ENCODE measurements at places on chromosomes 11 and 22.

GRCh38 chr11:18468961-18469360, 13.3 kb downstream of the LDHAL6A start:
- DNase-seq, result no peak

GRCh38 chr11:75429902-75430713, 2.9 kb downstream of the KLHL35 start:
- DNase-seq, result peak; percentile 56

DNA sequence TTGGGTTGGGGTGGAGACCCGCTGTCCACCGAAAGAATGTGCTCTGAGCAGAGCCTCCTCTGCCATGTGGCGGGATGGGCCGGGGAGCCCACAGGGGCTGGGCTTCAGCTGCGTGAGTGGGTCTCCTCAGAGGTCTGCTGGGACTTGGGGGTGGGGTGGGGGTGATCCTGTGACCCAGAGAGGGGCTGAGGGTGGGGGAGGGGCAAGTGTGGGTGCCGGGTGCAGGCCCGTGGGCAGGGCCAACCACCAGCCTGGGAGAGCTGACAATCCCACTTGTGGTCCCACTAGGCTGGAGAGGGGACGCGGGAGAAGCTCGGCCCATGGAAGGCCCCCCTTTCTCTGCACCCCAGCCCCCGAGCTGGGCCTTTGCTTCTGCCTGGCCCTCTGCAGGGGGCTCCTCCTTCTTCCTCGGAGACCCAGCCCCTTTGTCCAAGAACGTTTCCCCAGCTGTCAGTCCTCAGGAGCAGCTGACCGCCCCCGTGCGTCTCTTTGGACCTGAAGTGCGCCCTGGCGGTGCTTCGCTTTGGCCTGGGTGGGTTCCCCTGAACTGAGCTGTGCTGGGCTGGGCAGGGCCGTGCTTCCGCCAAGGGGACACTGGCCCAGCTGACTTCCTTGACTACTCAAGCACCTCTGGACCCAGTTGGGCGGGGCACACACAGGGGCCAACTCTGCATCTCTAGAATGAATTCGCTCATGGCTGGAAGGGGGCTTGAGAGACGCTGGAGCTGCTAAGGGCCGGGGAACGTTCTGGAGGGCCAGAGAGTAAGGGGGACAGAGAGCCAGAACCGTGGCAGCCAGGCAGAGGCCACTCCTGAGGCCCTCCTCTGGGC, 30.2 kb downstream of the OSBPL5 start:
- DNase-seq, result peak; percentile 62

DNA sequence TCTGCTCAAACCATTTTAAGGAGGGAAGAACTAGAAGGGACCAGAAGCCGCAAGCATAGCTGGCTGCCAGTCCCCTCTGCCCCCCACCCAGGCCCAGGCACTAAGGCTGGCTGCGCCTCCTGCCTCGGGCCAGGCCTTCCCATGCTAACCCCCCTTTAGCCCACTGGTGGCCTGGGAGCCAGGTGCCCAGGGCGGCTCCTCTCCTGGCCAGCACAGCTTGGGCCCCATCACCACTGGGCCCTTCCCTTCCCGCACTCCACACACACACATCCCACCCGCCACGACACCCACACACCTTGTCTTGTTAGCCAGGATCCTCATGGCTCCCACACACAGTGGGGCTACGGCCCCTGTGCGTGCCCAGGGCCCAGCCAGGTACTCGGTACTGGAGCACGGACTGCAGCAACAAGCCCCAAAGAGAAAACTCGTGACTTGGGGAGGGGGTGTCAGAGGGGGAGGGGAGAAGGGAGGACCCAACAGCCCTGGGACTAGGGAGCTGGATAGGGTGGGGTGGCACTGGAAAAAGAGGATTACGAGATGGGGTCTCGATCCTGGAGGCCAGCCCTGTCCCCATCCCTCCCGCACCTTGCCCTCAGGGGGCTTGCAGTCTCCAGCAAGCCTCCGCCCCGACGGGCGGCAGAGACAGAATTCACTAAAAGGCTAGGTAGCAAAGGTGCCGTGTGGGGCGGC, 16.0 kb downstream of the BCL9L start:
- no peak for DNase-seq

GRCh38 chr11:79578116-79578515, 137.3 kb upstream of the TENM4 start:
- no peak for DNase-seq

DNA sequence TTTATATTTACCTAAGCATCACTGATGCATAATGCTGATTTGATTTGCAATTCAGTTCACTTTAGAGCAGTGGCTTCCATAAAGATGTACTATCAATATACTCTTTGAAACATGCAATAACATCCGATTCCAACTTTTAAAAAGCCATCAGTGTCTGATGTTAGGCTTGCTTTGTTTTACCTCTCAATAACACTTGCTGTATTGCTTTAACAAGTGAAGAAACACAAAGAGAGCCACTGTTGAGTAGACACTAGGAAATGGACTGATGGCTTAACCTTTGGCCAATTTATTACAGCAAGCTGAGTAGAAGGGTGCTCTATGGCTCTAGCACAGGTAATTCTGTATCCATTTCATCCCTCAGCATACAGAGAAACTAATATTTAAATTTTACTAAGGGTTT, 122.1 kb downstream of the FCHSD2 start:
- DNase-seq, result no peak

GRCh38 chr22:37887584-37888378, 18.3 kb upstream of the MICALL1 start:
- DNase-seq, result no peak

DNA sequence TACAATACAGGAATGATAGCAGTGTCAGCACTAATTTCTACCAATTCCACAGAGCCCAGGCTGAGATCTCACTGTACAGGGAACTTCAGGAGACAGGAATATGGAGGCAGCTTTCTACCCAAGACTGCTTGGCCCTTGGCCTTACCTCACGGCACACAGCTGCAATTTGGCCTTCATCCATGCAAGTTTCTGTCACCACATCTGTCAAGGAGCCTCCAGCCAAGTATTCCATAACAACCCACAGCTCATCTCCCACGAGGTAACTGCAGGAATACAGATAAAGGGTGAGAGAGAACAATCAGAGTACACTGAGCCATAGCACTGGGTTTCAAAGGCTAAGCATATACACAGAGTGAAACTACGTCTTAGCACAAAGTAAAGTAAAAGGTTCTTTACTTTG, 39.0 kb upstream of the GDPD4 start:
- DNase-seq, result no peak

DNA sequence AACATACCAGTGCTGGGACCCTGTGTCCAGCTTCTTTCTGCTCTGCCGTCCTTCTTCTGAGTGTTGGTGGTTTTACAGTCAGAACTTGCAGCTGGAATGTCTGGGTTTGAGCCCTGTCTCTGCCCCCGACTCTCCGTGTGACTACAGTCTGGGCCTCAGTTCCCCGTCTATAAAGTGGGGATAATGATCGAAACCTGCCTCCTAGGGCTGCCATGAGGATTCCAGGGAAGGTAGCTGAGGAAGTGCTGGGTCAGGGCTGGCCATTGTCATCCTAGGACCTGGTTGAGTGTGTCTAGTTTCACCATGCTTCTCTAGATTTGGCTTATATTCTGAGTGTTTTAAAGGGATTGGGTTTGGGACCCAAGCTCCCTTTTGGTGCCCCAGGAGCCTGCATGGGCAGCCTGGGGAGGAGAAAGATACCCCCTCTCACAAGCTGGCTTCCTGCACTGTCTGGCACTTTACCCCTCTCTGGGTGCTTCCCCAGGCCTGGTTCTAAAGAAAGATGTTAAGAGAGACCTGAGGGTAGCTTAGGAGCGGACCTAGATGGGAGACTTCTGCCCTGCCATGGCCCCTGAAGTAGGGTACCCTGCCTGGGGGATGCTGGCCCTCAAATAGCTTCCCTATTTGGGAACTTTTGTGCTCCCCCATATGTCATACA, 49.9 kb downstream of the TSPAN18 start:
- DNase-seq, result no peak

DNA sequence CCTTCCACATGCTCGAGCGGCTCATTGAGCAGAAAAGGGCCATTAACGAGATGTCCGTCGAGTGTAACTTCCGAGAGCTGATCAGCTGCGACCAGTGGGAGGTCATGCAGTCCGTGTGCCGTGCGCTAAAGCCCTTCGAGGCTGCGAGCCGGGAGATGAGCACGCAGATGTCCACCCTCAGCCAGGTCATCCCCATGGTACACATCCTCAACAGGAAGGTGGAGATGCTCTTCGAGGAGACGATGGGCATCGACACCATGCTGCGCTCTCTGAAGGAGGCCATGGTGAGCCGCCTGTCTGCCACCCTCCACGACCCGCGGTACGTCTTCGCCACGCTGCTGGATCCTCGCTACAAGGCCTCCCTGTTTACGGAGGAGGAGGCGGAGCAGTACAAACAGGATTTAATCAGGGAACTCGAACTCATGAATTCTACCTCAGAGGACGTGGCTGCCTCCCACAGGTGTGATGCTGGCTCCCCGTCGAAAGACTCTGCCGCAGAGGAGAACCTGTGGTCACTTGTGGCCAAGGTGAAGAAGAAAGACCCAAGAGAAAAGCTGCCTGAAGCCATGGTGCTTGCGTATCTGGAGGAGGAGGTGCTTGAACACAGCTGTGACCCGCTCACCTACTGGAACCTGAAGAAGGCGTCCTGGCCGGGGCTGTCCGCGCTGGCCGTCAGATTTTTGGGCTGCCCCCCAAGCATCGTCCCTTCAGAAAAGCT, 31.7 kb downstream of the ALG12 start:
- no peak for DNase-seq

GRCh38 chr11:20474882-20475517, 87.5 kb downstream of the PRMT3 start:
- no peak for DNase-seq

DNA sequence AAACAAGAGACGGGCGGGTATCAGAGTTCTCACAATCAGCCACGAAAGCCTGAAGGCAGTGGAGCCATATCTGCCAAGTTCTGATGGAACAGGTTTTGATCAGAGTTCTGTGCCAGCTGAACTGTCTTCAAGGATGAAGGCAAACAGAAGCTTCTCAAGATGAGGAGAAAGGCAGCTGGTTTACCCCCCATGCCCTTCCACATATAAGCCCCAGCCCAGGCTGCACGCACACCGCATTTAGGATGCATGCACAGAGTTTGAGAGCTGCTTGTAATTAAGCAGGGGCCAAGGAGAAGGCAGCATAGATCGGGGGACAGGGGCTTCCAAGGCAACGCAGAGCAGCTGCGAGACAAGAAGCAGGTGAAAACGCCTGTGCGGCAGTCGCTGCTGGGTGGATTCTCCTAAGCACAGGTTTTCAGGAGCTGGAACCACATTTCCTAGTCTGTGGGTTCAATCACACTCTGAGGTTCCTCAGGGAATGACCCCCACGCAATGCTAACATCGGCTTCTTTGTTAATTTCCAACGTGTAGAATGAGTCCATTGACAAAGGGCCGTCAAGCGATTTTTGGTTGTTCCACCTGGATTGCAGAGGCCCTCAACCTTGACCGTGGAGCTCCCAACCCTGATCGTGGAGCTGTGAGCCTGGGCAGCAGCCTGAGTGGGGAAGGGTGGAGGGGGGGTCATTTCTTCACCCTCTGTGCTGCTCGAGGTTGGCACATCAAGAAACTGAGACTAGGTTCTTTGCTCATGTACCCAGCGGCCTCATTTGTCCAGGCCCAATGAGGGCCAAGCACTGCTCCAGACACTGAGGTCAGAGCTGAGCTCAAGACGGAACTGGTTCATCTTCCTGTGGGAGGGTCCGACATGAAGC, 81.7 kb upstream of the SHISAL1 start:
- DNase-seq, result peak; percentile 8
